ENCODE measurements at places on chromosomes 1 and 21.

- DNase-seq = no peak
Observed at GRCh38 chr1:23029337-23029736, 10.1 kb downstream of the KDM1A start.

GRCh38 chr1:194533641-194534040 is 1347.2 kb upstream of the B3GALT2 start:
- no peak for DNase-seq

DNA sequence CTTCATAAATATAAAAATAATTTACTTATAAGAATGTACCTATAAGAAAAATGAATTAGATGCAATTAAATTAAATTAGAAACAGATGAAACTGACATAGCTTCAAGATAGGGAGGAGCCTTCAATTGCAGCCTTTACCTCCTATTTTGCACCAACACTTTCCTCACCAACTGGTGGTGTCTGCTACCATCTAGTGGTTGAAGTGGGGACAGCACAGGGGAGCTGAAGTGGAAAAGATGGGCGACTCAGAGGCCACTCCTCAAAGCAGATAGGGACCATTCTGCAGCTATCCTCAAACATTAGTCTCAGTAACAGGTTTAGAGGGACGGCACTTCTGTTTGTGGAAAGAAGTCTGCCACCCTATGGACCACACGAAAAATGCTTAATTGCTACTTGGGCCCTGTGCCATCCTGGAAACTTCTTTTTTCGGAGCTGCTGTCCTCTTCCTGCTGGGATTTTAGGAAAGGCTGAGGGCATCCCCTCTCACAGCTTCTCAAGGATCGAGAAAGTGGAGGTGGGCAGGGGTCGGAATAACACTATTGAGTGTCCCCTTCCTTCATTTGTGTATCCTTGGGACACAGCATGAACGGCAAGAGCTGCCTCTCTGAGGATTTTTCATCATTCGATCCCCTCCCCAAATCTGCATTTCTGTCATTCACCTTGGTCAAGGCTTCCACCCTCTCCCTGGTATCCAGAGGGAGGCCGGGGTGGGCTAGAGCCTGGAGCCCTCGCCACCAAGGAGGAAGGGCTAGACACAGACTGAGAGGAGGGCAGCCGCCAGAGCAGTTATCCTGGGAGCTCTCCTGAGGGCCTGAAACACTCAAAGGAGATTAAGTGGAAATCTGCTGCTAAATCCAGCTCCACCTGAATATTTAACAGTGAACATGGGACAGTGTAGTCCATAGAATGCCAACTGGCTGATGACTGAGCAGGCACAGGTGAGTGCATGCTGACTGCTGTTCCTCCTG is 9.6 kb downstream of the PROK1 start:
- DNase-seq = peak; percentile 68

DNA sequence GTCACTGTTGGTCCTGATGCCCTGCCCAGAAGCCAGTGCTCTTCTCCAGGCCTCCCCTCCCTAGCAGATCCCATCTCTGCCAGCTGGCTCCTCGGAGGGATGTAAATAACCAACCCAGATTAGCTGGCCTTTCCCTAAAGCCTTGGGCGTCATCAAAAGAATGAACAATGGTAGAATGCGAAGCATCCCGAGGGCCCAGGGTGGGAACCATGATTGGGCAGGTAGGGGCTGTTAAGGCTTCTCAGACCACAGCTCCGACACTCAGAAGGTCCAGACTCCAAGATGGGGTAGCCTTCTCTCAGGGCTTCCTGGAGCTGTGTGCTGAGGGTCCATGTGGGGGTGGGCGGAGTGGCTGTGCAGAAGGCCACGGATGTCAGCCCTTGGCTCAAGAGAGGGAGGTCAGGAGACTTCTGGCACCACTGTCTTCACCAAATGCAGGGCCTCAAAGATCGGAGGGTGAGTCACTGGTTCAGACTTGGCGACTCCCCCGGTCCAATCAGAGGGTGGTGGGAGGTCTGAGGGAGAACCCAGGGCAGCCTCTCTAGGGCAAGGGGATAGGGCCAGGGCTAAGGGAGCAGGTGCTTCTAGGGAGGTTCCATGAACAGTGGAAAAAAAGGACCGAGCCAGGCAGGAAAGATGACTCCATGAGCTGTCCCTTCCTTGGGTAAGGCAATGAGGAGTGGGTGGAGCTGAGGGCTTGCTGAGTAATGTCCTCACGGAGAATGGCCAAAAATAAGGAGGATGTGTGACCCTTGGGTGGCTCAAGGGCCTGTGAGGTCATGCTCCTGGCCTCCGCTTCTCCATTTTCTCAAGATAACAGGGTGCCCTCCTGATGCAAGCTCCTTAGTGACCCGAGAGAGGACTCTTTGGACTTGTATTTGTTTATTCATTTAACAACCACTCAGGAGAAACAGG is 58.4 kb upstream of the EPS8L3 start:
- no peak for DNase-seq

- no peak for DNase-seq
Observed at GRCh38 chr1:23601968-23602876, 42.9 kb upstream of the ID3 start.

DNA sequence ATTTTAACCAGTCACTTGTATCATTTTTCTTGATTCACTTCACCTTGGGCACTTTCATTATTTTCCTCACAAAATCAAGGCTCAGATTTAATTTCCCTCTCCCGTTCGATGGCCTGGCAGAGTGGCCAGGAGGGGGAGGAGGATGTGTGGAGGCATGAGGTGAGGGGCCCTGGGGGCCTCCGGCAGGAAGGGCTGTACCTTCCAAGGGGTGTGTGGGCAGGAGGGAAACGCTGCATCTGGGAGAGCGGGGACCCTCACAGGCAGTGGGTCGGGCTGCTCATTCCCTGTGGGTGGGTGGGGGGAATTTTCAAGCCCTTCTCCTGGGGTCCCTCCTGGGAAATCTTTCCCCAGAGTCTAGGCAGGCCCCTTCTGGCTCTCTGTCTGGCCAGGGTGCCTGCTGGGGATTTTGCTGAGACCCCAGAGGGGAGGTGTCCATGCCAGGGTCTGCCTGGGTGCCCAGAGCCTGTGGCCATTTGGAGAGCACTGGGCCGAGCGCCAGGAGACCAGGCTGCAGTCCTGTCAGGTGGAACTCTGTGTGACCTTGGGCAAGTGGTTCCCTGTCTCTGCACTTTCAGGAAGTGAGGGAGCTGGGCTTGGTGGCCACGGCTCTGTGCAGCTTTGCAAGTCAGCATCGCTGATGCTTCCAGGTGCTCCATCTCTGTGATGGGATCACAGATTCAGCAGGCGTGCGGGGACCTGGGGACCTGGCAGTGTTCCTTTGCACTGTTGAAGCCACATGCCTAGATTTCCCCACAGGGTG is 81.9 kb upstream of the C1orf174 start:
- no peak for DNase-seq

- no peak for DNase-seq
Observed at GRCh38 chr1:113860891-113861290, 10.6 kb downstream of the PTPN22 start.

DNA sequence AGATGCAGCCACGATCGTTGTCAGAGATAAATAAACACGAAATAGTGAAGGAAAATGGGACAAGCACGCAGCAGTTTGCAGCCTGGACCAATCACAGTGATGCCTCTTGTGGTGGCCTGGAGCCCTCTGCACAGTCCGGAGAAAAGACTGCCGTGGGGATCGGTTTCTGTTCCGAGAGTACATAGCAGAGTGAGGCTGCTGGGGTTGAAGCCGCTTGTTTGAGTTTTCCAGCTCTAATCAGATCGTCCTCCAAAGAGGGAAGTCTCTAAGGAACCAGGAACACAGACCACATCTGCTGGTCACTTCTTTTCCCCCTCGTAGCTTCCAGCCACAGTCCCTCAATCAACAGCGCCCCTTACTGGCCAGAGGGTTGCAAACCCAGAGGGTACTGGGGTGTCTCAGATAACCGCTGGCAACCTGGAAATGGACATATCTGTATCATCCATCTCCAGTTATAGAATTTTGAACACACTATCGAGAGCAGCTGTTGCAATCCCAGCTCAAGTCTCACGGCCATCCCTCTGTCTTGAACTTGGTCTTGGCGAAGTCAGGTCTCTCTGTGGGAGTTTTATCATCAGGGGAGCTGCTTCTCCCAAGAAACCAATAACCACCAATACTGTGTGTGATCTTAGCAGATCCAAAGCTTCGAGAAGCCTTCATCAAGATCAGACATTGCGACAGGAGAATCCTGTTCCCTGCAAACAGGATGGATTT is 57.4 kb downstream of the OLIG1 start:
- peak; percentile 52 for DNase-seq

DNA sequence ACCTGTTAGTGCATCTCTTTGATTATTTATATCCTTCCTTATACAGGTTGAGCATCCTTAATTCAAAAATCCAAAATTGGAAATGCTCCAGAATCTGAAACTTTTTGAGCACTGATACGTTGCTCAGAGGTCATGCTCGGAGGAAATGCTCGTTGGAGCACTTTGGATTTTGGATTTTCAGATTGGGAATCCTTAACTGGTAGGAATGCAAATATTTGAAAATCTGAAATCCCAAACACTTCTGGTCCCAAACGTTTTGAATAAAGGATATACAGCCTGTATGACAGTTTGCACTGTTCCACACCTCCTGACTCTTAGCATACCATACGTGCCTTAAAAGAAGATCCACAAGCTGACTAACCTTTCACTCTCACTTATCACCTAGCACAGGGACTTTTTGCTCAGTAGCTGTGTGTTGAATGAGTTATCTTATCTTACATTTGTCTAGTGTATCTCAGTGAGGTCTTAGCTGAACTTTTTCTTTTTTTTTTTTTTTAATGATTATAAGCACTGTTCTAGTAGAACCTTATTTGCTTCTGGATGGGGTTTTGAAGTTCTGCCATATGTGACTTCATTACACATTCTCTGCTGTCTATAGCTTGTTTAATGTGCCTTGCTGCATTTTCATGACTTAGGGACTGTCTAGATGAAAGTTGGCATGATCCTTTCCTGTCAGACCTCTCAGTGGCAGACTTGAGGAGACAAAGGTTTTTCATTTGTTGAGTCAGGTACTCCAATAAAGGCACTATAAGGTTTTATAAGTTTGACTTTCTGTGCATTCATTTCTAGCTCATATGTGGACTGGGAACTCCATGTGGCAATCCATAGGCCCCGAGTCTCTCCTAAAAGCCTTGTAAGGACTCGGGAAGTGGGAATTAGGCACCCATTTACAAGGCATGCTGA is 21.6 kb downstream of the PTGFRN start:
- DNase-seq = no peak

- DNase-seq = no peak
Observed at GRCh38 chr1:107640207-107640606, 324.8 kb downstream of the VAV3 start.

GRCh38 chr1:78549891-78550290 is 59.1 kb downstream of the PTGFR start:
- DNase-seq = no peak

GRCh38 chr1:147189514-147189913 is 17.2 kb upstream of the PRKAB2 start:
- no peak for DNase-seq

GRCh38 chr1:203581841-203582240 is 44.8 kb upstream of the ATP2B4 start:
- DNase-seq = no peak

GRCh38 chr21:43308101-43308814 is 118.7 kb downstream of the SIK1 start:
- no peak for DNase-seq

GRCh38 chr1:178928041-178928440 is 57.2 kb upstream of the ANGPTL1 start:
- DNase-seq = no peak

- DNase-seq = no peak
Observed at GRCh38 chr21:45208627-45208951, 79.1 kb downstream of the POFUT2 start.

GRCh38 chr1:15542388-15543250 is 16.0 kb downstream of the DNAJC16 start:
- DNase-seq = no peak

DNA sequence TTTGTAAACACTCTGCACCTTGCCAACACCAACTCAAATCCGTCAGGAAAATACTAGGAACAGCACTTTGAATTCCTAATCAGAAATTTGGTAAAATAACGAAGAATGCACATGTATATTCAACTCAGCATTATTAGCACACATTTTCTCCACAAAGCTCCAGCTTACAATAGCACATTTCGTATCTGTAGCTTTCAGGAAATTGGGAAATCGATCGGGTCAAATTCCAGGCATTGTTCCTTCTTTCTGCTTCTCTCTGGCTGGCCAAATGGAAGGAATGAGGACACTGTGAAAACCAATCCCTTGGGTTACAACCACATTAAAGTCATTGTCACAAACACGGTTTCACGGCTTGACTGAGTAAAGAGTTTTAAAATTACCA is 58.6 kb downstream of the NPHP4 start:
- DNase-seq = no peak

GRCh38 chr1:119914071-119914470 is 17.8 kb upstream of the ADAM30 start:
- DNase-seq = no peak

- no peak for DNase-seq
Observed at GRCh38 chr1:13965770-13966398, 265.9 kb downstream of the PRDM2 start.

- peak; percentile 23 for DNase-seq
Observed at GRCh38 chr1:219837274-219837993, 90.9 kb downstream of the SLC30A10 start.

All from T-helper 2 cell (primary cell).